ENCODE measurements at places on chromosomes 4 and X.
A peak's percentile ranks its signal among the peaks of the same experiment; 100 is the strongest.

- DNase-seq, result no peak
These were observed 60.1 kb upstream of the S100G start for GRCh38 chrX:16589826-16590225.

DNA sequence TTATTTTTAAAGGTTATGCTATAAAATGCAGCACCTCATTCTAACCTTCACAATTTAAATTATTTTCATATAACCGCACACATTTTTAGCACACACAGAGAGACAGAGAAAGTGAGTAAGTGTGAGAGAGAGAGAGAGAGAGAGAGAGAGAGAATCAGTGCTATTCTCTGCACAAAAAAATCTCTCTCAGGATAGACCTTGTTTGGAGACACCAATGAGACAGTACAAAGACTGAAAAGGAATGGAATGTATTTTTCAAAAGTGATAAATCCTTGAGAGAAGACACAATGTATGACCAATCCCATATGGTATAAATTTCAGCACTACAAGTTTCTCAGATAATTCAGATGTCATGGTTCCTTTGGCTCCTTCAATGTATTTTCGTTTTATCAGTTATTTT lies 132.1 kb upstream of the PCDH18 start:
- DNase-seq, result no peak

- no peak for DNase-seq
These were observed 26.7 kb upstream of the C1QTNF7 start for GRCh38 chr4:15400981-15401671.

GRCh38 chr4:137762591-137762990 lies 230.3 kb upstream of the PCDH18 start:
- DNase-seq, result no peak

GRCh38 chr4:187084701-187085100 lies 361.0 kb upstream of the FAT1 start:
- DNase-seq, result no peak

GRCh38 chr4:145338568-145338967 lies 143.1 kb upstream of the SMAD1 start:
- no peak for DNase-seq

DNA sequence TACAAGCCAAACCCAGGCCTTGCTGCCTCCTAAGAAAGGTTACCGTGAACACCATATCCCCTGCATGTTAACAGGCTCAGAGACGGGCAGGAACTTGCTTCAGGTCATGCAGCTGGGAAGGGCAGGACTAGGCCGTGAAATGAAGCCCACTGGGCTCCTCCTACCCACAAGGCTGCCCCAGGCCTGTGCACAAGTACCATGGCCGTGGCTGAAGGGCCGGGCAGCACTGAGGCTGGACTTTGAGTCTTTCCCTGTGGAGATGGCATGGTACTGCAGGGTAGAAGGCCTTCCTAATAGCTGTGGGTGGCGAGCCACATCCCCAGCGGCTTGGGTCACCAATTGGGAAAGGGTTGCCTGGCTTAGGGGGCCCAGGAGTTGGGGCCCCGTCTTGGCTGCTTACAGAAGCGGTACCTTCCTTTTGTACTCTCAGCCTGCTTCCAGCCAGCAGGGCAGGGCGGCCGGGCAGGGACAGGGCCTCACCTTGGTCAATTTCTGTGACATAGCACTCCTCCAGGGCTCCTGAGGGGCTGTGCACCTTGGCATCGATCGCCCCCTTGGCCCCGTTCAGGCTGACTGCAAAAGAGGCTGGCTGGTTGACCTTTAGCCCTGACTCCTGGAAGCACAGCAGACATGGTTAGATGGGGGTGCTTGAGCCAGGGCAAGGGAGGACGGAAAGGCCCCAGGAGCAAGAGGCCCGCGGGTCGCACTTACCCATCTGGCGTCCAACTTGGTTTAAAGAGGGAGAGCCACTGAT lies 23.8 kb downstream of the FLNA start:
- DNase-seq, result no peak

- DNase-seq, result no peak
These were observed 54.7 kb downstream of the OCRL start for GRCh38 chrX:129594781-129595180.

DNA sequence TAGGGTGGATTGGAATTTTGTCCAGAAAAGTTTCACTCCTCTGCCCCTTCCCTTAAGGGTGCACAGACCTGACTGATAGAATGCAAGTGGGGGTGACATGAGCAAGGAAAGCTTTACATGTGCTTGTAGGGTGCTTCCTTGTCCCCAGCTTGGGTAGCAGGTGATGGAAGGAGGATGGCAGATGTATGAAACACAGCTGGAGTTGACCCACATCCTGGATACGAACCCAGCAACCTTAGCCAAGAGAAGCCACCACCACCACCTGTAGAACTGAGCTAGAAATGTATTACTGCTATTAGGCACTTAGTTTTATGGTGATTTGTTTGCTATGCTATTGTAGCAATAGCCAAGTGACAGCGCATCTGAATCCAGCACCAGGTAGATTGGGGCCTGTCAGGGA lies 227.4 kb downstream of the HS3ST1 start:
- DNase-seq, result no peak

DNA sequence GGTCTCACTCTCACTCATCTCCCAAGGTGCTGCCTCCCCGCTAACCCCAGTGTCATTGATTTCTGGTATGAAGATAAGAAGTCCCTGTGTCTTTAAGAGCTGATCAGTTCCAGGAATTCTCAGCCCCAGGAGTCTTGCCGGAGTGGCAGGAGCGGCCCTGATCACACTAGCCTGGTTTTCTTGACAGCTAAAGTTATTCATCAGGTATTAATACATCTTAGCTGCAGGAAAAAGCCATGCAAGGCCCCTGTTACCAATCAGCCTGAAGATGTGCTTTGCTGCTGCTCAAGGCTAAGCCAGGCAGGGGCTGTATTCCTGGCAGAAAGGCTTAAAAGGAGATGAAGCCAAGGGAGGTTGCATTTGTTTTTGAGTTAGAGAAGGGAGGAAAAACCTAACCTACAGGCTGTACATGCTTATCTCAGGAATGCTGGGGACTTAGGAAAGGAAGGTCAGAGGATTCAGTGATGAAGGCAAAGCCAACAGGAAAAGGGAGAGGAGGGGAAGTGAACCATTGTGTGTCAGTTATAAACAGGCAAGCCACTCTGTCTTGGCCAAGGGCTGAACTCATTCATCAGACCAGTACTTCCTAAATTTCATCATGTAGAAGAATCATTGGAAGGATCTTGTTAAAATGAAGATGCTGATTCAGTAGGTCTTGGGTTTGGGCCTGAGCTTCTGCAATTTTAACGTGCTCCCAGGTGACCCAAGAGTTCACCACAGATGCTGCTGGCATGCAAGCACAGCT lies 8.6 kb downstream of the SRPX start:
- no peak for DNase-seq

DNA sequence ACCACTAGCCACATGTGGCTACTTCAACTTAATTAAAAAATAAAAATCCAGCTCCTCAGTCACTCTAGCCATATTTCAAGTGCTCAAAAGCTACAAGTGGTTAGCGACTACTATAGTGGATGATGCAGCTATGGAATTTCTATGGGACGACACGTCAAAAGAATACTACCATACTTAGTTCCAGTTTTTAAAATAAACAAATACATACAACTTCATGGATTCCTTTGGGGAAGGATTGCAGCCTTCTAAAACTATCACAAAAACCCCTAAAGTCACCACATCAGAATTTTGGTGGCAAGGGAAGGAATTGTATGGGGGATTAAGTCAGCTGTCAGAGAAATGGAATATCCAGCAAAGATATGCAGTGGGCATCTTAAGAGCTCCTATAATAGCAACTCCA lies 6.5 kb downstream of the ZNF280C start:
- DNase-seq, result no peak

DNA sequence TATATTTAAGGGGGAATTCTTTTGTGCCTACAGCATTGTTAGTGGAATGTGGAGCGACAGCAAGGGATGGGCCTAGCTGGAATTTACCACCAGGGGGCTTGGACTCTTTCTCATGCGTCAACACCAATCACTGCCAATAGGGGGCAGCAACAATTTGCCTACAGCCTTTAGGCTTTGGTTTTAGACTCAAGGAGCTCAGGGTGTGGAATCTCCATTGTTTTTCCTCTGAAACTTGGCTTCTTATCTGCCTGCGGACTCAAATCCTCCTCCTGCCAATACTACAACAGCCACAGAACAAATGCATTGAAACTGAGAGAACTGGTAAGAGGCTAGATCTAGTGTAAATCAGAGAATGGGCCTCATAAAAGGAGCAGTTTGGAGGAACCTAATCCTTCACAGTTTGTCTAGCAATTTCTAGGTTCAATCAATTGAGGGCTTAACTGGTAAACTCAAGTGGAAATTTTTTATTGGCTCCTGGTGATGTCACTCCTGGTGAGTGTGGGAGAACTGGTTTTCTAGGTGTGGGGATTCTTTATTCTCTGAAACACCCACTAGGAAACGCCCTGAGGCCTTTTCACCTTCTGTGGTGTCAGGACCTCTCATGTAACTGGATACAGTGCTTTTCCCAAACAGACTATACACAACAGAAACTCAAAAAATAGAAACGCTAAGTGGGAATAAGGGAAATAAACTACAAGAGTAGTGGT lies 27.9 kb upstream of the TMSB4X start:
- DNase-seq, result peak; percentile 71

GRCh38 chr4:146960634-146961033 lies 15.0 kb upstream of the TTC29 start:
- no peak for DNase-seq

GRCh38 chr4:183960046-183960420 lies 54.9 kb downstream of the STOX2 start:
- no peak for DNase-seq

- no peak for DNase-seq
These were observed 167.8 kb upstream of the LDB2 start for GRCh38 chr4:17066236-17066635.

GRCh38 chr4:81375745-81376144 lies 96.0 kb downstream of the RASGEF1B start:
- no peak for DNase-seq

GRCh38 chrX:23048806-23049573 lies 49.2 kb downstream of the DDX53 start:
- DNase-seq, result no peak

- no peak for DNase-seq
These were observed 491 bp downstream of the COL4A5 start for GRCh38 chrX:108439961-108440696.

GRCh38 chr4:129899849-129900248 lies 803.9 kb downstream of the C4orf33 start:
- DNase-seq, result no peak

DNA sequence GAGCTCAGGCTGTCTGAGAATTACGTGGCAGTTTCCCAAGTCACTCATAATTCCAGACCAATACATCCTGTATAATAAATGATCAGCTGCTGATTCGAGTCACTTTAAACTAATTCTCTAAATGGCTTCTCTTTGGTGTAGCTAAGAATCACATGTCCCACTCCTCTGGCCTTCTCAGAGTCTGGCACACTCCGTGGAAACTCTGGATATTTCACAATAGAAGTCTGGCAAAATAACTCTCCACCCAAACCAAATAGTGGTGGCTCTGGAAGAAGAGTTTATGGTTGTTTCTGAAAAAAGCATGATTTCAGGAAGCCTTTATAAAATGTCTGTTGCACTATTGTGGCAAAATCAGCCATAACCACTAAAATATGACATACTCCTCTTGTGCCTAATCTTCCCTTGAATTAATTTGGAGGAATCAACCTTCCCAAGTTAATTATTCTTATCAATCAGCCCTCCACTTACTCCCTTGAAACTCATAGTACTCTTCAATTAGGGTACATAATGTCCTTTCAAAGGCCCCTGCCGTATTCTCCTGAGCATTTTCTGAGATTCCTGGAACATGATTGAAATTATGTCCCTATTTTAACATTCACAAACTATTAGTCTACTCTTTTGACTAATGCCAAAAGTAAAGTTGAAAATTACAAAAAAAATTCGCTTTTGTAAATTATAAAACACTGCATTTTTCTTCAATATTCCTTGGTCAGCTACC lies 991.6 kb downstream of the FAT4 start:
- DNase-seq, result no peak

DNA sequence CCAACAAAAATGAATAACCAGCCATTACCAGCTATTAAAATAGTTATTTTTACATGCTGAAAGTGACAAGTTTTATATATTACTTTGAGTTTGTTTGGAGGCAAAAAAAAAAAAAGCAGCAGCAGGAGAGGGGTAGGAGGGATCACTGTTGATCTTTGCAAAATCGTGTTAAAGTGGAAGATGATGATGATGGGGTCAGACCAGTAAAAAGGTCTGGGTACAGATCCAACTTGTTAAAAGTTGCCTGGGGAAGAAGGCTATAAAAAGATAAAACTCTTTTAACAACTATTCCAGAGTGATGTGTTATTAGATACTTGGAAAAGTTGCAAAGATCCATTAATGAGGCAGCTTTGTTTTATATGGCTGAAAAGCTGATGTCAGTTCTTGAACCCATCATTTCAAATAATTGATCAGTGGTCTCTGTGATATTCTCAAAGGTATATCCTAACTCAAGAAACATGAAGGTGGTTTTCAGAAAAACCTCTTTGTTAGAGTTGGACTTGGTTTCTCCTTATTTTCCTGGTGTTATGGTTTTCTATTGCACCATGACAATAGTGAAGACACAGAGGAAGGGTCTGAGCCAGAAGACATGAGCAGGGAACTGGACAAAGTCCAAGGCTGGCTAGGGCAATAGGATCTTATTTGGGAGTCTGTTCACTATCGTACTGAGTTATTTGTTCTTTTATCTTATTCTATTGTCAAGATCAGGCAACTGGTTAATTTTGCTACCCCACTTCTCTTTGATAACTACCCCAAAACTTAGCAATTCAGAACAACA lies 44.8 kb downstream of the EDNRA start:
- no peak for DNase-seq

- DNase-seq, result no peak
These were observed 76.1 kb downstream of the SORBS2 start for GRCh38 chr4:185735866-185736400.

DNA sequence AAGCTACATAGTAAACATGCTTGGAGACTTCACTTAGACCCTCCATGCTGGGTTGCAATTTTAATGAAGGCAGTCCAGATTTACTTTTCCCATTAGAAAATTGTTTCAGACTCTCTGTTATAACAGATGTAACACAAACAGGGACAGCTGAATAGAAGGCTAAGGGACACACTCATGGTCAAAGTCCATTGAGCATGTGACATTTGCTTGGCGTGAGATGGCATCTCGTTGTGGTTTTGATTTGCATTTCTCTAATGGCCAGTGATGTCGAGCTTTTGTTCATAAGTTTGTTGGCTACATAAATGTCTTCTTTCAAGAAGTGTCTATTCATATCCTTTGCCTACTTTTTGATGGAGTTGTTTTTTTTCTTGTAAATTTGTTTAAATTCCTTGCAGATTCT lies 358.2 kb upstream of the CLNK start:
- DNase-seq, result no peak

GRCh38 chrX:50942471-50942870 lies 31.9 kb downstream of the BMP15 start:
- no peak for DNase-seq

DNA sequence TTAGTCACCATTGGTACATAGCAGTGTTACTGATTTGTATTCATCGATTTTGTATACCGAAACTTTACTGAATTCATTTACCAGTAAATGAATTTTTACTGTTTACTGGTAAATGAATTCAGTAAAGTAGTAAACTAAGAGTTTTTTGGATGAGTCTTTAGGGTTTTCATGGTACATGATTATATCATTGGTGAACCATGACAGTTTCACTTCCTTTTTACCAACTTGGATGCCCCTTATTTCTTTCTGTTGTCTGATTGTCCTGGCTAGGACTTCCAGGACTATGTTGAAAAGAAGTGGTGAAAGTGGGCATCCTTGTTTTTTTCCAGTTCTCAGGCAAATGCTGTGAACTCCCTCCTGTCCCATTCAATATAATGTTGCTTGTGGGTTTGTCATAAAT lies 494.9 kb downstream of the GALNTL6 start:
- no peak for DNase-seq
